T-helper 9 cell (primary cell): ENCODE measurements at places on chromosomes 13 and 19.

DNA sequence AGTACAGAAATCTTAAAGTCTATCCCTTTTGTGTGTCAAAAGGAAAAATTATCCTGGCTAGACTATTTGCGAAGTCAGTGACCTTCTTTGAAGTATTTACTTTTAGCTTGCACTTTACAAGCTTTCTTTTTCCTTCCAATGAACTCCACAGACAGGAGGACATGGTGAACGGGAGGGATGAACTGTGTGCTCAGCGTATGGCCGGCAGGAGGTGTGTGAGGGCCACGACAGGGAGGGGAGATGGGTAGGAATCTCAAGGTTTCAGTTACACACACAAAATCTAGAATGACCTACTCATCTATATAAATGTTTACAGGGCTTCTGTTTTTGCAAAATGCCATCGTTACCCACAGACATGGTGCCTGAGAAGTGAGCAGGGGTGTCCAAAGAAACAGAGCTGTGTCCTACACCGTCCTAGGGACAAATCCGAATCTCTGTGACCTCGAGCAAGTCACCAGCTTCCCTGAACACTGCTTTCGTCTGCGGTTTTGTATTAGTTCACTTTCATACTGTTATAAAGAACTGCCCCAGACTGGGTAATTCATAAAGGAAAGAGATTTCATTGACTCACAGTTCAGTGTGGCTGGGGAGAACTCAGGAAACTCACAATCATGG is 537.2 kb downstream of the LIG4 start:
- no peak for DNase-seq

- no peak for DNase-seq
Observed at GRCh38 chr13:77521194-77521593, 14.3 kb upstream of the SCEL start.

DNA sequence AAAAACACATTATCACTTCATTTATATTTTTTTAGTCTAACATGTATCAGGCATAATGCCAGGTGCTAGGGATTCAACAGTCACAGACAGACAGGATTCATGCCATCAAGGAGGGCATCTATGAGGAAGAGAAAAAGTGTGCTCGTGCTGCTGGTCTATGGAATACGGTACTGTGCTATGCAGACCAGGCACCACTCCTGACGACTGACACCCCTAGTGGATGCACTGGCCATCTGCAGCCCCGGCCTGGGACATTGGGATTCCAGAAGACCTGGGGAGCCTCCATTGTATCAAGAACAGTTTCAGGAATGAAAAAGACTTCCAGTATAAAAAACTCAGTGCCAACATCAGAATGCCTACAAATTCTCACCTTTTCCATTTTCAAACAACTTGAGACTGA is 94.0 kb downstream of the KLF12 start:
- peak; percentile 6 for DNase-seq

GRCh38 chr13:65789815-65790214 is 1440.3 kb downstream of the PCDH9 start:
- no peak for DNase-seq

DNA sequence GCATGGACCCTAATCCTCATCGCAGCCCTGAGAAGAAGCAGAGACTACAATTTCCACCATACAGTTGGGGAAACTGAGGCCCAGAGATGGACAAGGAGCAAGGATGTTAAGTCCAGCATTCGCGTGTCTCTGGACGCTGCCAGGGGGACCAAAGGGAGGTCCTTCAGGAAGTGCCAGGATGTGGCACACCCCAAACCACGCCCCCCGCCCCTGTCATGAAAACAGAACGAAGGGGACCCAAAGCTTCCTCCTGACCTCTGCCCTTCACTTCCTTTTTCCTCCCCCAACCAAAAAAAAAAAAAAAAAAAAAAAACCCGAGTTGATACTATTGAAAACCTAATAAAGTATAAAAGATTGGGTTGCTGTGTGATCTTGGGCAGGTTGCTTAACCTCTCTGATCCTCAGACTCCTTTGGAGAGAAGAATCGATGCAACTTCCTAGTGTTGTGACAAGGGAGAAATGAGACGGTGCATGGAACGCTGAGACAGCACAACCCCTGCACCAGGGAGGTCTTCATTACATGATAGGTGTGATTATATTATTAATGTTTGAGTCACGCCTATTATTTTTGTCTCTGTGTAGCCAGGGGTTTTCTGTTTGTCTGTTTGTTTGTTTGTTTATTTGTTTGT is 2.7 kb upstream of the ZBTB7A start:
- no peak for DNase-seq

DNA sequence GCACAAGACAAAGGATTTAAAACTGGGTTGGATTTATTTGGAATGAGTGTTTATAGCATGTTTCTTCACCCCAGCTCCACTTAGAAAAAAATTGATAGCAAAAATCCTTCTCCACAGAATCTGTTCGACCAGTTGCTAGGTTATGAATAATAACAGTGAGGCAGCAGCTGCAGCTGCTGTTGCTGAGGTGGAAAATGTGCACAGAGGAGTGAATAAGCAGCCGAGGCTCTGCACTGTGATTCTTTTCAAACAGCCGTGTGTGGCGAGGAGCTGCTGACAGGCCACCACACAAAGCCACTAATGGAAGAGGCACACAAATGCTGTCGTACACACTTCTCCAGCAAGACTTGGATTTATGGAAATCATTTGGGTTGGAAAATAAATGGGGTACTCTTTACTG is 6.4 kb upstream of the RASL11A start:
- DNase-seq: no peak

DNA sequence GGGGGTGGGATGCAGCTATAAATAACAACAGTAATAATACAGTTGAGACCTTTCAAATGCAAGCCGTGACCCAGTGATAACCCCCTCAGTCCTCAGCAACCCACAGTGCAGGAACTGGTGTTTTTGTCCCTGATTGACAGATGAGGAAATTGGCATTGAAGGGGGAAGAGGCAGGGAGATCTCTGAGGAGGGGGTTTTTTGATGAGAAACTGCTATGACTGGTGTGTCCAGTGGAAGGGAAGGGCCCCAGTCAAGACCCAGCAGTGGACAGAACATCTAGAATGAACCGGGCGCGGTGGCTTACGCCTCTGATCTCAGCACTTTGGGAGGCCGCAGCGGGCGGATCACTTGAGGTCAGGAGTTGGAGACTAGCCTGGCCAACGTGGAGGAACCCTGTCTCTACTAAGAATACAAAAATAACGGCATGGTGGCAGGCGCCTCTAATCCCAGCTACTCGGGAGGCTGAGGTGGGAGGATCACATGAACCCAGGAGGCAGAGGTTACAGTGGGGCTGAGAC is 1.9 kb downstream of the MAP1S start:
- no peak for DNase-seq

- peak; percentile 14 for DNase-seq
Observed at GRCh38 chr13:51942189-51942588, 69.1 kb downstream of the ATP7B start.

GRCh38 chr13:33640832-33641231 is 177.1 kb upstream of the RFC3 start:
- no peak for DNase-seq

DNA sequence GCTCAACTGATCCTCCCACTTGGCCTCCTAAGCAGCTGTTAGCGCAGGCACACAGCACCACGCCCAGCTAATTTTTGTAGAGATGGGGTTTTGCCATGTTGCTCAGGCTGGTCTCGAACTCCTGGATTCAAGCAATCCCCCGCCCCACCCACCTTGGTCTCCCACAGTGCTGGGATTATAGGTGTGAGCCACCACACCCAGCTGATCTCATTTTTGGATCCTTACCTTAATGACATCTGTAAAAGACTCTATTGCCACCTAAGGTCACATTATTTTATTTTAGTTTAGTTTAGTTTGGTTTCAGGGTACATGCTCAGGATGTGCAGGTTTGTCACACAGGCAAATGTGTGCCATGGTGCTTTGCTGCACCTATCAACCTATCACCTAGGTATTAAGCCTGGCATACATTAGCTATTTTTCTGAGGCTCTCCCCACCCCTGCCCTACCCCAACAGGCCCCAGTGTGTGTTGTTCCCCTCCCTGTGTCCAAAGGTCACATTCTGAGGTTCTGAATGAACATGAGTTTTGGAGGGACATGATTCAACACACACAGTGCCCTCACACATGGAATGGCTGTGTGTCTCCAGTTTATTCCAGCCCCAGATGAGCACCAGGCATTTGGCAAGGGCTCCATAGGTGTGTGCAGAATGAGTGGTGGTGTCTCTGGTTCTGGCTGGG is 1.3 kb downstream of the OR10H5 start:
- DNase-seq: no peak

GRCh38 chr13:110331362-110331761 is 24.3 kb downstream of the COL4A2 start:
- DNase-seq: no peak

DNA sequence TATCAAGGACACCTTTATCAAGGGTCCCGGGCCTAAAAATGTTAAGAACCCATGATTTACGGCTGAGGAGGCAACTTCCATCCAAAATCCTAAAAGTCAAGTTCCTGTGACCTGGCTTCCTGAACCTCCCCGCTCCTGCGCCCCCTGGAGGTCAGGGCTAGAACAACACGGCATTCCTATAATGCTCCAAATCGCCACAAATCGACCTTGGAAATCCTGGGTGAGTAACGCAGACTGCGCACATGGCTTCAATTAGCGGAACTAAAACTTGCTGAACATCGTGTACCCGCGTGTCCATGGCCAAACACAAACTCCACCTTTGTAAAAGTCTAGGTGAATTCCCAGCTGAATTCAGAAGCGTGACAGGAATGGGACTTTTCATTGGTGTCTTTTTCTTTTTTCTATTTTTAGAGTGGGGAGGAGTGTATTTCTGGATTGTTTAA is 4.3 kb upstream of the C5AR1 start:
- DNase-seq: peak; percentile 66

DNA sequence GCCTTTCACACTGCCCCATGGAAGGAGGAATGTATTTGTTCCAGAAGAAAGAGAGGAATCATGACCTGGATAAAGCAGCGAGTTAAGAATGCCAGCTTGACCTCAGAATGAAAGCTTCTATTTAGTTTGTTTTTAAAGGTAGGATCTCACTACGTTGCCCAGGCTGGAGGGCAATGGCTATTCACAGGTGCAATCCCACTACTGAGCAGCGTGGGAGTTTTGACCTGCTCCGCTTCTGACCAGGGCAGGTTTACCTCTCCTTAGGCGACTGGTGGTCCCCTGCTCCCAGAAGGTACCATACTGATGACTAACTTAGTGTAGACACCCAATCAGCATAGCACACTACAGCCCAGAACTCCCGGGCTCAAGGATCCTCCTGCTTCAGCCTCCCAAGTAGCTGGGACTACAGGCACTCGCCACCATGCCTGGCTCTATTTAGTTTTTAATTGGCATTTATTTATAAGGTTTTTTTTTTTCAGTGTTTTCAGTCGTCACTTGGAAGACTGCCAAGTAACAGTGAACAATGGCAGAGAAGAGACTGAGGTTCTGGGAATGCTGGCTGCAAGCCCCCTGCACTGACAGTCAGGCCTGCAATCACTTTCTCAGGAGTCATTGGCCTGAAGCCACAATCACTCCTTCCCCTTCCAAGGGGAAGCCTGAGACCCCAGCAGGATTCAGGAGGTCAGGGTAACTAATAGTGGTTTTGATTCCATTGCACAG is 73.1 kb downstream of the EPS15L1 start:
- DNase-seq: no peak

GRCh38 chr13:44312834-44313551 is 60.6 kb upstream of the SERP2 start:
- no peak for DNase-seq

GRCh38 chr13:46896341-46897137 is at the start of gene HTR2A:
Gene HTR2A, minus strand, starts transcription at chr13:46897053. Its CDS starts 1,147 bp downstream, at chr13:46895906.
- DNase-seq: no peak

- no peak for DNase-seq
Observed at GRCh38 chr13:110540871-110541525, 20.5 kb downstream of the RAB20 start.

GRCh38 chr13:49620170-49620621 is 8.1 kb upstream of the ARL11 start:
- no peak for DNase-seq

DNA sequence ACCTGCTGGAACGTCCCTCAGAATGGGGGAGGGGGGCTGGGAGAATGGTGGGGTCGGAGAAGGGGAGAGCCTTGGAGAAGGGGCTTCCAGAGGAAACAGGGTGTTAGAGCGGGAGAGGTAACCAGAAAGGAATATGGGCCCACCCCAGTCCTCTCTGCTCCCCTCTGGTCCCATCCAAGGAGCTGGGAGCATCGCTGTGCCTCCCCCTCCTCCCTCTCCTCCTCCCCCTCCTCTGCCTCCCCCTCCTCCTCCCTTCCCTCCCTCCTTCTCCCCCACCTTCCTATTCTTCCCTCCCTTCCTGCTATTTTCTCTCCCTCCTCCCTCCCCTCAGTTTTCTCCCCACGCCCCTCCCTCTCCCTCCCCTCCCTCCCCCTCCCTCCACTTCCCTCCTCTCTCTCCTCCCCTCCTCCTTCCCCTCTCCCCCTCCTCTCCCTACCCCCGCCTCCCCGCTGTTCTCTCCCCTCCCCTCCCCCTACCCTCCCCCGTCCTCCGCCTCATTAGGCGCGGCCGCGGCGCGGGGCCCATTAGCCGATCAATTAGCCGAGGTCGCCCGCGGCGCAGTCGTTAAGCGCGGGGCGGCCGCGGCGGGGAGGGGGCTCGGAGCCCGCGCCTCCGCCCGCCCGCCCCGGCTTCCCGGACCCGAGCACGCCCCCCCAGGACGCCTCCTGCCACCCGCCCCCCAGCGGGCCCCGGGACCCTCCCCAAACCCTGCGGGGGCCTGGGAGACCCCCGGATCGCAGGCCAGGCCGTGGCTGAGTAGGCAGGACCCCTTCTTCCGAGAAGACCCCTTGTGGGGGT is 15.4 kb downstream of the TLE5 start:
- DNase-seq: no peak

GRCh38 chr19:51822325-51822724 is 27.4 kb downstream of the FPR3 start:
- DNase-seq: no peak
